G401 (cell line): ENCODE measurements at places on chromosomes 16 and 17. TPM values are rescaled to one million over a fixed set of nuclear protein-coding genes. Genes with fewer than 3 reads are reported as not detected.
A peak's percentile ranks its signal among the peaks of the same experiment; 100 is the strongest.

MAF gene
- total RNA-seq: not detected in 2 replicates

NOS2 gene
- total RNA-seq: 0.18 and 1.0 TPM in 2 replicates

SHISA6 gene
- not detected in 2 replicates for total RNA-seq

KRTAP1-5 gene
- not detected in 2 replicates for total RNA-seq

CHTF18 gene
- total RNA-seq: 60.2 and 61.4 TPM in 2 replicates

RCVRN gene
- not detected in 2 replicates for total RNA-seq

DNA sequence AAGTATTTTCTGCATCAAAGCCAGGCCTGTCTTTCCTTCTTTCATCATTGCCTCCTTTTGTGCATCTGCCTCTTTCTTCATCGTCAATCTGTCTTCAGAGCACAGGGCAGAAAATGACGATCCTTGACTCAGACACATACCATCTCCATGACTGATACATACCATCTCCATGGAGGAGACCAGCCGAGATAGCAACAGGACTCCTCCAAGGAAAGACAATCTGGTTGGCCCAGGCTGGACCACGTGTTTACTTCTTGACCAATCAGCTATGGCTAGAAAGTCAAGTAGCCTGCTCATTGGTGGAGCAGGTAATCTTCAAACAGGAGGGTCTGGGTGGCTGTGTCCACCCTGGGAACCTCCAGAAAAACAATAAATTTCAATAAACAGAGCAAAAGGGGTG is 164.6 kb downstream of the CPPED1 start:
- no peak for DNase-seq

GRCh38 chr17:67212231-67212630 is 32.8 kb downstream of the HELZ start:
- DNase-seq: no peak

DNA sequence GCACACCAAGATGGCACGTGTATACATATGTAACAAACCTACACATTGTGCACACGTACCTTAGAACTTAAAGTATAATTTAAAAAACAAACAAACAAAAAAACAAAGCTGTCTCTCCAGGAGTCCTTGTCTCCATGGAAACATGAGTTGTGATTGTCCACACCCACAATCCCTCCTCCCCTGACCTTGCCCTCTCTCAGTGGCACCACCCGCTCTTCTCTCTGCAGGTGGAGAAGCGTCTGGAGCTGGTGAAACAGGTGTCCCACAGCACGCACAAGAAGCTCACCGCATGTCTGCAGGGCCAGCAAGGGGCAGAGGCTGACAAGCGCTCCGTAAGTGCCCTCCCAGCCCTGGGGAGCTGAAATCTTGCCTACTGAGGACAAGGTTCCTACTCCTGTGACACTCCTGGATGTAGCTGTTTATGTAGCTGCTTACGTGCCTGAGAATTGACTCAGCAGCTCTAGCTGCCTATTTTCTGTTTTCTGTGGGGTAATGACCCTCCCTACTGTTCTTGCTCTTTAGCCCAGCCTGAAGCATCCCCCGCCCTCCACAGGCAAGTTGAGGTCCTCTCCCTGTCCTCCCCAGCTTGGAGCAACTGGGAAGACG is 107.0 kb downstream of the ARHGAP44 start:
- no peak for DNase-seq

- no peak for DNase-seq
These were observed 22.7 kb upstream of the ATP2A3 start for GRCh38 chr17:3986939-3987335.

DNA sequence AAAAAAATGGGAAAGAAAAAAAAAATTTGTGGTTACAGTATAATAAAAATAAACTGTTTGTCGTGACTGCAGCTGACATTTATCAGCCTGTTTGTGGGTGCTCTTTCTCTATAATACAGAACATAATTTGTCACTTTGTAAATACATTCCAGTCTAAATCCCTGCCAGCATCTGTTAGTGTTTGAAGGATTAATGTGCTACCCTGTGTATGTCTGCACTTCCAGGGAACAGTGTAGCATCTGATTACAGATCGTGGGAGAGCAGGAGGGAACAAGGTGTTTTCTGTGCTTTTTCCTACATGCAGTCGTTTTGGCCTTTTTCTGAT is 265.1 kb downstream of the WWOX start:
- DNase-seq: no peak

DNA sequence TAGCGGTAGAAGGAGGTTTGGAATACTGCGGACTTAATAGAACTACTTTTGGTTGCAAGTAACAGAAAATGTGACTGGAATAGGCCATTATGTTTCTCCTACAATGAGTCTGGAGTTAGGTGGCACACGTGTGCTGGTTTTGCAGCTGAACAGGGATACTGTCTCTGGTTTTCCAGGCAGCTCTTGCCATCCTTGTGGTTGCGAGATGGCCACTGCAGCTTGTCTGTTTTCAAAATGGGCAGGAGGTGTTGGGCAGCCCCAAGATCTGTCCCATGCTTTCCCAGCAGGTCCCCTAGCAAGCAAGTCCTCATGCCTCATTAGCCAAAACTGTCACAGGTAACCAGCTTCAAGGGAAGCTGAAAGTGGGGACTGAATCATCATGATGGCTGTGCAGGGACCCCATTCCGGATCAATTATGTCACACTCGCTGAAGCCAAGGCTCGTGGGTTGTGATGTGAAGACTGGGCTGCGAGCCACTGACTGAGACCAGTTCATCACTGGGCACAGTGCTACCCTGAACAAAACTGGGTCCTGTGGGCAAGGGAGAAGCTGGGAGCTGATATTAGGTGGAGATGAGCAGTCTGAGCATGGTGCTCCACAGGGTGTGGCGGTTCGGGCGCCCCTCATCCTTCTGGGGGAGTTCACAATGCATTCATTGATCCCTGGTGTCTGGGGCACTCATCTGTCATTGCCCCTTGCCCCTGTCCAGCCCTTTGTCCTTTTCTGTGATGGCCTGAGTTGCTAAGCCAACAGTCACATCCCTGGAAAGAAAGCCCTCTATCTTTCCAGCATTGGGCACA is 82.1 kb downstream of the KSR1 start:
- DNase-seq: no peak

DNA sequence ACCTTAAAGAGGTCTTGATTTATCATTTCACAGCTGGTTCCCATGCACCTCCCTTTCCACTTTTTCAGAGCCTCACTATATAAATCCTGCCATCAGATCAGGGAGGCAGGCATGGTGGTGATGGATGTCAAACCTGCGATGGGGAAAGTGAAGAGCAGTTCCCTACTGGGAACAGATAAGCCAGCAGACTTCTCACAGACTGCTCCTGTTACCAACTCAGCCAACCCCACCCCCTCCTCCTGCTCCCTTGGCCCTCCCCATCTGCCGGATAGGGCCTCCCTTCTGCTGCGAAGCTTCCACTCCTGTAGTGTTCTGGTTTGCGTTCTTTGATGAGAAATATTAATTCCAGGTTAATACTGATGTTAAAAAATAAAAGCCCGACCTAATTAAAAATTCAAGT is 232.1 kb downstream of the STX8 start:
- no peak for DNase-seq

DNA sequence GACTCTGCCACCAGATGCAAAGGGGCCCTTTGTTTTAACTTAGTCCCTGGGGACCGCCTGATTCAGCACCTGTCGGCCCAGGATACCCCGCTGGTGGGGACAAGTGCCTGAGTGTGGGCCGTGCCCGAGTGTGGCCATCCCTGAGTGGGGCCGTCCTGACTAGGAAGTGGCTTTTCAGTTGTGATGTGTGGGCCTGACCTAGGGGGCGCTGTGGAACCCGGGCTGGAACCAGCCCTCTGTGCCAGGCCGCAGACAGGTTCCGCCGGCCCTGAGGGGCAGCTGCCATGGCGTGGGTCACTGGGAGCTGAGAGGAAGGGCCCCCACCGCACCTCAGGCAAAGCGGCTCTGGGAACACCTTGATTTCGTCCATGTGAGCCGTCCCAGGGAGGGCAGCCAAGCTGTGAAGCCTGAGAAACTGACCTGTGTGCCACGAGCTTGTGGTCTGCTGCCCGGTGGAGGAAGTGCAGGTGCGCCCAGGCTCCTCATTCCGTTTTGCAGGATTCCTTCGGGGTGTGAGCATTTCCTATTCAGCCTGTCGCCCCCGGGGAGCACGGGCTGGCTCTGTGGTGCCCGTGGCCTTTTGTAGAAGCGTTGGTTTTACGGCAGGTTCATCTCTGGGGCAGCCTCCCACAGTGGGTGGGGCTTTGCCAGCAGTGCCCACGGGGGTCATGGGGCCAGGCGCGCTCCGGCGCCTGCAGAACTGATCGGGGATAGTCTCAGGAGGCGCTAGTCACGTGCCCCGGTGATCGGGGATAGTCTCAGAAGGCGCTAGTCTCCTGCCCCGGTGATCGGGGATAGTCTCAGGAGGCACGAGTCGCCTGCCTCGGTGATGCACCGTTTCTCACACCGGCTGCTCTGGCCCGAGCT is 5.3 kb downstream of the RPL13 start:
- peak; percentile 46 for DNase-seq

DNA sequence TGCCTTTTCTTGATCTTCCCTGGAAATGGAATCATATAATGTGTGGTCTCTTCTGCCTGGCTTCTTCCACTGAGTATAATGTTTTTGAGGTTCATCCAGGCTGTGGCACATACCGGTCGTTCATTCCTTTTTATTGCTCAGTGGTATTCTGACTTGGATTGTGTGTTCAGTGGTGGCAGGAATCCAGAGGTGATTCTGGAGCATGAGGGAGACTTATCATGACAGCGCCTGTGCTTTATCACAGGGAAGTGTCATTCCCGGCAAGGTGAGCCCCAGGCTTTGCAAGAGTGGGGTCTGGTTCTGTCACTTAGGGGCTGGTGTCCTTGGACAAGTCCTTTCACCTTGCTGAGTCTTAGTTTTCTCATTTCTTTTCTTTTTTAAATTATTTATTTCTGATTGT is 53.0 kb downstream of the IRX3 start:
- no peak for DNase-seq

GRCh38 chr17:31627960-31628359 is 231.1 kb downstream of the COPRS start:
- no peak for DNase-seq

- no peak for DNase-seq
These were observed 1.6 kb downstream of the BORCS6 start for GRCh38 chr17:8188263-8188839.

DNA sequence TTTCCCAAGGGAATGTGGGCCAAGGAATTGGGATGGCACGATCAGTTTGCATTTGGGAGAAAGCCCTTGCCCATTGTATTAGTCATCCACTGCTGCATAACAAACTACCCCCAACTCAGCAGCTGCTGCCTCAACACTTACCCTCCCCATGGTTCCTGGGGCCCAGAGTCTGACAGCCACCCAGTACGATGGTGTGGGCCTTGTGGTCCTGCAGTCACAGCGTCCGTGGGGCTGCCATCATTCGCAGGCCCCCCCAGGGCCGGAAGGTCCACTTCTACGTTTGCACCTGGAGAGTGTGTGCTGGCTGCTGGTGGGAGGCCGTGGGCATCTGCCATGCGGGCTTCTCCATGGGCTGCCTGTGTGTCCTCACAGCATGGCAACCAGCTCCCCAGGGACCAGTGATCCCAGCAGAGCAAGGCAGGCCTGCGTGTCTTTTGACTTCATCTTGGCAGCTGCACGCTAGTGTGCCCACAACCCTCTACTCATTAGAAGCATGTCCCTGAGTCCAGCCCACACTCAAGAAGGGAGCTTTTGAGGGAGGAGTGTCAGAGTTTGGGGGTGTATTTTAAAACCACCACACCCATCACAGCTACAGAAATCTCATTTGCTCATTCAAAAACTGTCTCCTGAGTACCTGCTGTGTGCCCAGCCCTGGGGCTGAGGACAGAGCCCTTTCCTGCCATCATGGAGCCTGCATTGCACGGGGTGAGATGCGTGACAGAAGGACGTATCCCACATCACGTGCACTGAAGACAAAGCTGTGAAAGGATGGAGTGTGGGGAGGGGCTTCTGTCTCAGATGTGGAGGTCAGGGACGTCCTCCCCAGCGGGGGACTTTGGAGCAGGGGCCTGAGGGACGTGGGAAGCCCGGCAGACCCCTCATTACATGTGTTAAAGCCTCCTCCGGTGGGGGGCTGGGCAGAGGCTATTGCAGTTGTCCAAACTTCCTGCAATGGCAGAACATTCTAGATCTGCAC is 185.0 kb upstream of the ZNF469 start:
- DNase-seq: no peak

DNA sequence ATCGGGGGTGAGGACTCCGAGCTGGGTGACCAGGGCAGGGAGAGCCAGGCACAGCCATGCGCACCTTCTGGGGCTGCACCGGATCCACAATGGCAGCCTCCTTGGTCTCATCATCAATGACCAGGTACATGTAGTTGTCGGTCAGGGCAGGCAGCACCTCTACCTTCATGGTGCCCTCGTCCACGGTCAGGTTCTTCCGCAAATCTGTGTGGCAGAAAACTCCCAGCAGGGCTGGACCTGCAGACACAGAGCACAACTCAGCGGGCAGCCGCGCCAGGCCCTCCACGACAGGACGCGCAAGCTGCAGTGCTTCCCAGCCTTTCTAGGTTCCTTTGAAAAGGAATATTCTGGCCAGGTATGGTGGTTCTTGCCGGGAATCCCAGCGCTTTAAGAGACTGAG is 3.8 kb downstream of the HAGH start:
- no peak for DNase-seq

- DNase-seq: no peak
These were observed 5.0 kb downstream of the NFATC3 start for GRCh38 chr16:68090130-68090529.
